ENCODE measurements at places on chromosomes 5 and 9. TPM values are rescaled to one million over a fixed set of nuclear protein-coding genes. Genes with fewer than 3 reads are reported as not detected.

The SYNPO gene
- 49.3 TPM for total RNA-seq

GRCh38 chr5:123360910-123361309 lies 62.3 kb downstream of the CEP120 start:
- peaks cover 25% of the 10 kb centered on the region for H3K4me1 ChIP-seq
- H3K27me3 ChIP-seq: no peaks in the 10 kb centered on the region
- no peak for DNase-seq
- H3K4me3 ChIP-seq: no peak overlapping the region
- H3K36me3 ChIP-seq: peaks cover 67% of the 10 kb centered on the region

DNA sequence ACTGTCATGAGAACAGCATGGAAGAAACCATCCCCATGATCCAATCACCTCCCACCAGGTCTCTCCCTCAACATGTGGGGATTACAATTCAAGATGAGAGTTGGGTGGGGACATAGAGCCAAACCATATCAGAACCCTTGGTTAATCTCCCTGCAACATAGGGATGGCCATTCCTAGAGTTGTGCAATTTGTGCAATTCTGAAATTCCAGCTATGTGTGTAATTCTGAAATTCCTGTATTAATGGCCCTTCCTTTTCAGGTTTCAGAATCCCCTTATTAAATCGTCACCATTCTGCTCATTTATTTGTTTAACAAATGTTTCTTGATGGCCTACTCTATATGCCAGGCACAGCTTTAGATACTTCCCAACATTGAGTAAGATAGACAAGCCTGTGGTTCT lies 282.6 kb downstream of the SMARCA2 start:
- DNase-seq: no peak
- H3K27me3 ChIP-seq: peaks cover under 1% of the 10 kb centered on the region
- H3K27ac ChIP-seq: no peak overlapping the region
- no peak overlapping the region for H3K4me3 ChIP-seq
- H3K36me3 ChIP-seq: no peaks in the 10 kb centered on the region

DNA sequence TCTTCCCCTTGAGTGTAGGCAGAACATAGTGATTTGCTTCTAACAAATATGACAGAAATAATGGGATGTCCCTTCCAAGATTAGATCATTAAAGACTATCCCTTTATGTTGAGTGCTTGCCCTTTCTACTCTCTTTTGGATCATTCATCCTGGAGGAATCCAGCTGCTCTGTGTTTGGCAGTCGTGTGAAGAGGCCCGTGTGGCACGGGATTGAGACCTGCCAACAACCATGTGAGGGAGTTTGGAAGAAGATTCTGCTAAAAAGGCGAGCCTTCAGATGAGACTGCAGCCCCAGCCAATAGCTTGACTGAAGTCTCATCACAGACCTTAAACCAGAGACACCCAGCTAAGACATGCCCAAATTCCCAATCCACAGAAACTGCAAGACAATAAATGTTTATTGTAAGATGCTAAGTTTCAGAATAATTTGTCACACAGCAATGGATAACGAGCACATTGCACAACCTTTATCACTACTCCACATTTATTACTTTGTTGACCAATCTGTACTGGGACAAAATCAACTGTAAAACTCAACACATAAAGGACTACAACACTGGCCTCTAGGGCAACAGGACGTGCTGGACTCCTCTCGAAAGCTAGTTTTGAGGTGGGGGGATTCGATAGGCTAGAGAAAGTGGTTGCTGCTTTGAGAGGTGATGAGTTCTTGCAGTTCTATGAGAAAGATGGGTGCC lies 42.8 kb downstream of the ANGPTL2 start:
- no peak for DNase-seq
- H3K27me3 ChIP-seq: no peaks in the 10 kb centered on the region

DNA sequence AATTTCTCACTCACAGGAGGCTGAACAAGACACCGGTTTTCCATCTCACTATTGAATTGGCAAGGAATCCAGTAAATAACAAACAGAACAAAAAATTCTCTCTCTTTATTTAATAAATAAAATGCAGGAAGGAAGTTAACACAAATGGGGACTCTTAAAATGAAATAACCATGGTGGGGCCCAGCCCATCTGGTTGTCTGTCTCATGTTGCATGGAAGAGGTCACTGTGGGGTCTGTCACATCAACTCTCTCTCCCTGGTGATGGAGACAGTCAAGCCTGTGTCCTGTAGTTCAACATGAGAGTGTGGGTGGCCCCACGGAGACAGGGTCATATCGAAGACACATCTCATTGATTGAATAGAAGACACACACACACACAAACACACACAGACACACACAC lies 297.7 kb downstream of the IRX2 start:
- DNase-seq: no peak
- H3K4me3 ChIP-seq: no peak overlapping the region
- no peaks in the 10 kb centered on the region for H3K36me3 ChIP-seq
- no peaks in the 10 kb centered on the region for H3K27me3 ChIP-seq
- H3K4me1 ChIP-seq: no peaks in the 10 kb centered on the region

- peaks cover 8% of the 10 kb centered on the region for H3K27me3 ChIP-seq
- no peak overlapping the region for H3K4me3 ChIP-seq
- DNase-seq: no peak
- H3K4me1 ChIP-seq: no peaks in the 10 kb centered on the region
Observed at GRCh38 chr9:14270358-14271092, 43.4 kb downstream of the NFIB start.

DNA sequence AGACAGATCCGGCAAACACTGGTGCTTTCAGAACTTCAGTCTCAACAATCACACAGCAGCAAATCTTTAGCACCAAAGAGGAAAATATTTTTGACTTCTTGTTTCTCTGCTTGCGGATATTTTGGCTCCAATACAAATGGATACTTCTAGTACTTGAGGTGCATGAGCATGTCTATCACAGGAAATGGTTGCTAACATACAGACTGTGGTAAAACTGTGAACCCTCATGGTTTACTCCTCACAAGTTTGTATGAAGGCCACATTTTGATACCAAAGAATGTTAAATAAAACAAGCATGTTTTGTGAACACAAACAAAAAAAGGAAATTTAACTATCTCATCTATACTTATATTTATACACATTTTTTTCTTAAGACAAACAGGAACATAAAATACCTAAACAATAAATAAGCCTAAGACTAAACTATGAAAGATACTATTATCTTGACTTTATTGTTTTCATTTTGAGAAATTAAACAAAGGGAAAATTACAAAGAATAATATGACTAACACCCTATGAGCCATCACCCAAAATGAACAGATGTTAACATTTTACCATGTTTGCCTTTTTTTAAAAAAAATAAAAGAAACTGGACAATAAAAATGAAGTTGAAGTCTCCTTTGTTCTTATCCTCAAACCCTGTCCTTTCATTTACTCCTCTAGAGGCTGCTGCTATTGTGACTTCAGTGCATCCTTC lies 135.0 kb upstream of the LHFPL2 start:
- no peak for DNase-seq
- H3K27me3 ChIP-seq: no peaks in the 10 kb centered on the region
- H3K4me1 ChIP-seq: peaks cover 19% of the 10 kb centered on the region
- H3K36me3 ChIP-seq: peaks cover 21% of the 10 kb centered on the region
- no peak overlapping the region for H3K27ac ChIP-seq
